ENCODE measurements at places on chromosomes 2 and 18.

- no peak for DNase-seq
Measured at GRCh38 chr18:74976331-74976909, 232.5 kb downstream of the PTGR3 start.

- no peak for DNase-seq
Measured at GRCh38 chr18:13416208-13416607, 197.6 kb downstream of the LDLRAD4 start.

- DNase-seq = no peak
Measured at GRCh38 chr2:128469875-128470274, 151.2 kb upstream of the HS6ST1 start.

GRCh38 chr2:217162533-217162932, 302.7 kb upstream of the TNP1 start:
- DNase-seq = peak; percentile 22

- no peak for DNase-seq
Measured at GRCh38 chr2:85288244-85288725, 39.5 kb downstream of the TGOLN2 start.

DNA sequence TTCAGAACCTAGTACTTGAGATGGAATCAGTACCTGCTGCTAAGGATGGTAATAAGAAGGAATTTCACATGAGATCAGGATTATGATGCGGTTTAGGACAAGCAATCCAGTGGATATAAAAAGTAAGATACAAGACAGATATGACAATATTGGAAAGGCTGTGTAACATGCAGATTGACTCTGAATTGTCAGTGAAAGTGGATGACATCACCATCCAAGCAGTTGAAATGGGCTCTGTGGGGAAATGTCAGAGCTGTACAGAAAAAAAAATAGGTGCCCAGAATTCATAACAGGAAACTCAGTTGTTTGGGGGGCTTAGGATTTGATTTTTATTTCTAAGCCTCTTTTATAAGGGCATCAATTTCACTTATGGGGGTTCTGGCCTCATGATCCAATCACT, 438.3 kb downstream of the SPAG16 start:
- DNase-seq = no peak

DNA sequence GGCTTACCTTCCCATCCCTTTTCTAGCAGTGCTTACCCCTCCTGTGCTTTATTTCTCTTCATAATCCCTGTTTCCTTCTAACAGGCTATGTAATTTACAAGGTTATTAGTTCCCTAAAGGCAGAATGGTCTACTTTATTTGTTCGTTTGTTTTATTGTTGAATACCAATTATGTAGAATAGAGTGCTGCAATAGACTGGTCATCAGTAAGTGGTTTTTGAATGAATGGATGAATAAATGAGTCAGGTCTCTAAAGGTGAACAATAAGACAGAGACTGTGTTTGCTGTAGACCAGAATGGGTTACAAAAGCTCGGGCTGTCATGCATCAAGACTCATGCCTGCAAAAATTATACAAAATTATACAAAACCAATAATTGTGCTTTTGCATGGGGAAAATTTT, 332.0 kb downstream of the IRS1 start:
- DNase-seq = no peak

- no peak for DNase-seq
Measured at GRCh38 chr18:2653467-2653866, 2.1 kb upstream of the SMCHD1 start.

- no peak for DNase-seq
Measured at GRCh38 chr2:26916128-26916692, 54.2 kb upstream of the MAPRE3 start.

DNA sequence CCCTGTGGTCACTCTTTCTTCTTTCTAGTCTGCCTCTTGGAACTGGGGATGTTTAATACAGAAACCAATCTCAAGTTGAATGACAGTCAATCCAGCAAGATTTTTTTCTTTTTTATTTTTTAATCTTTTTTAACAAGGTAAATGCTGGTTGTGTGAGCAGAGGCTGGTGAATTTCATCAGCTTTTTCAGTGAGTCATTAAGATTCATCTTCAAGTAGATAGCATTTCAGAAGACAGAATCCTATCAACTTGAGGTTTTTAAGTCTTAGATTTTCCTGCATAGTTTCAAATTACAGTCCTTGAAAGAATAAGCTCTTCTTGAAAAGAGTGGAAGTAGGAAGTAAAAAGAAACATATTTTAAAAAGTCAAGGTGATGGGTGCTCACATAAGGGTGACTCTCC, 12.4 kb downstream of the SLC8A1 start:
- no peak for DNase-seq

- no peak for DNase-seq
Measured at GRCh38 chr2:214184461-214184860, 226.4 kb upstream of the VWC2L start.

GRCh38 chr2:120684289-120685065, 51.2 kb upstream of the GLI2 start:
- no peak for DNase-seq

DNA sequence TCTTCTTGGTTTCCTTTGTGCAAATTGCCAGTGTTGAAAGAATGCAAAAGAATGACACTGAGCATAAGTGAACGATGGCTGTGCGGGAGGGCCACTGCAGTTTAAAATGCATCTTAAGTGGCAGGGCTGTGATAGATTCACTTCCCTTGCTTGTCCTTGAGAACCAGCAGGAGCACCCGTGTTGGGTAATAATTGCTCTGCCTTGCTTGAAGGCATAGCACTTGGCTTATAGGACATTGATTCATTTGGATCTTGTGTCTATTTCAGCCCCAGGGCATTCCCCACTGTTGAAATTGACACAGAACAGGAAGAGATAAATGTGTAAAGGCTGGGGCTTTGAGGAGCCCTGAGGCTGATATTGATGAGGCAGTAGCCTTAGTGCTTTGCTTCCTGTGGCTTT, 1003.7 kb upstream of the GYPC start:
- DNase-seq = peak; percentile 52

- DNase-seq = no peak
Measured at GRCh38 chr2:113141451-113141850, 14.1 kb downstream of the IL1RN start.

GRCh38 chr18:13361431-13361830, 142.9 kb downstream of the LDLRAD4 start:
- no peak for DNase-seq

GRCh38 chr2:230068016-230068650, 591 bp downstream of the SLC16A14 start:
- peak; percentile 94 for DNase-seq

DNA sequence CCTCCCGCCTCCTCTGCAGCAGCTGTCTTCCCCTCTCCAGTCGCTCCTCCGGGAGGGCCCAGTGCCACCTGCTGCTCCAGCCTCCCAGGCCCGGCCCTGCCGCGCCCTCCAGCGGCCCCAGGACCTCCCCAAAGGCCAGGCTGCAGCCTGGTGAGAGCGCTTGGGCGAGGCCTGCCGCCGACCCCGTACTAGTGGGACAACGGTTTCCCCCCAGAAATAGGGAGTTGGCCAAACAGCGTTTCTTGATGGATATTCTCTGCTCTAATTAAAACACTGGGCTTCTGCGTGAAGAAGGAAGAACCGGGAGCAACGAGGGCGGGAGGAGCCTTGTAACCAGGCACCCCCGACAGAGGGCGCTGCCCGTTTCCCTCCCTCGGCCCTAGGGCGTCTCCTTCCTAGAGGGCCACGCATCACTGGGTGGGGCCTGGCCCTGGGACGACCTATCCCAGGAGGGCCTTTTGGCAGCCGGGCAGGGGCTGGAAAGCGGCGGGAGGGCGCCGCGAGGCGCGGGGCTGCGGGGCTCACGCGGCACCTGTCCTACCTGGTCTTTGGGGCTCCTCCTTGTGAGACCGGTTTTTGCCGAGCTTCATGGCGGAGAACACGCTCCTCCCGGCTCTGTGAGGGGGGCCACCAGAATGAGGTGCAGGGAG, 25.4 kb upstream of the OTOF start:
- DNase-seq = peak; percentile 95

DNA sequence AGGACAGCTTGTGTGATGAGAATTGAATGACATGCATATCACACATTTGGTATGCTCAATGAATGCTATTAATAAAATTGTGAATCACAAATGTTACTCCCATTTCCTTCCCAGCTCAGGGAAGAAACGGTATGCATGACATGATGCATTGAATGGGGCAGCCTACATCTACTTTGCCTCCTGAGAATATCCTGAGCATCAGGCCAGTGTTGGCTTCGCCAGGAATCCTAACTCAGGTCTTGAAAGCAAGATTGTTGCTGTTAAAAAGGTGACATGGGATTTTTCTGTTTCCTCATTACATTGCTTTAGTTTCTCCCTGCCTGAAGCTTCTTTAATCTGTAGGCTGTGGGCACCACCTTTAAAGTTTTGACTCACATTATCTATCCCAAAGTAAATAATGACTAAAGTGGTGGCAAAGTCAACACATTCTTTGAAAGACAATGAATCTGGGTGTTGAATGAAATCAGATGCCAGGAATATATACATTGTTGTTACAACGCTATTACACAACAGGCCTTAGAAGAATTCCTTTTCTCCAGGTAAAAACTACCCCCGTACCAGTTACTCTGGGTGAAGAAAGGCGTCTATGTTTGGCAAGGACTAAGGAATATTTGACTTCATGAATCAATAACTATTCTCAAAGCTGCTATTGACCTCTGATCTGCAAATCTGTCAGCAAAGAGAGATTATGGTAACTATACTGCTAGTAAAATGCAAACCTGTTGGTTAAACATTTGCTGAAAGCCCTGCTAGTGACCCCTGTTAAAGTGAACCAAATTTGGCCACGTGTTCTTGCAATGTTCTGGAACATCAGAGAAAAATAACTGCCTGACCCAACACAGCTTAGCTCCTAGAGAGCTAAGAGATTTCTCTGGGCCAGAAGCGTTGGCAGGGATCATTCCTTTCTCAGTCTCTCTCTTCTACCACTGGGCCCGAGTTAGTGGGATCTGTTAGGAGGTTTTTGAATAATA, 30.5 kb upstream of the NEDD4L start:
- no peak for DNase-seq

DNA sequence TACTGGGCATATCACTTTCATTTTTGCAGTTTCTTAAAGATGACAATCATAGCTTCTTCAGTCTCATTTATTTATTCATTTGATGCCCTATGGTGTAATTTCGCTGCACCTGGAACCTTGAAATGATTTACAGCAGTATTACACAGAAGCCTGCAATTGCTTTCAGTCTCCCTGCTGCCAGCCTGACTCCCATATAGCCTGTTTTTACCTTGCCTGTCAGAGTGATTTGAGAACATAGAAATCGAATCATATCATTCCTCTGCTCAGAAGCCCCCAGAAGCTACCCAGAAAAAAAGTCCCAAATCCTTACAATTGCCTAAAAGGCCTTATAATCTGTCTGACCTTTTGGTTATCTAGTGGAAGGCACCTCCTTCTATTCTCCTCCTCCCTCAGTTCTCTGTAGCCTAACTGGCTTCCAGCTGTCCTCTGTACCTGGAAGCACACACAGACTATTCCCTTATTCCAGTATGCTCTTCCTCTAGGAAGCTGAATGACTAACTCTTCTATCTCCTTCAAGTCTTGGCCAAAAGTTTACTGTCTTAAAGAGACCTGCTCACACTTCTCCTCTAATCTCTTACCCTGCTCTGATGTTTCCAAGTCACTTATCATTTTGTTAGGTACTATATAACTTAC, 12.6 kb downstream of the SCN3A start:
- no peak for DNase-seq

- DNase-seq = peak; percentile 41
Measured at GRCh38 chr2:207251573-207252192, 85.9 kb upstream of the KLF7 start.

- no peak for DNase-seq
Measured at GRCh38 chr18:21205695-21206094, 36.3 kb upstream of the GREB1L start.

GRCh38 chr2:159201360-159202063, 85.0 kb downstream of the WDSUB1 start:
- no peak for DNase-seq

GRCh38 chr18:55501982-55502710, 85.8 kb downstream of the TCF4 start:
- DNase-seq = no peak

DNA sequence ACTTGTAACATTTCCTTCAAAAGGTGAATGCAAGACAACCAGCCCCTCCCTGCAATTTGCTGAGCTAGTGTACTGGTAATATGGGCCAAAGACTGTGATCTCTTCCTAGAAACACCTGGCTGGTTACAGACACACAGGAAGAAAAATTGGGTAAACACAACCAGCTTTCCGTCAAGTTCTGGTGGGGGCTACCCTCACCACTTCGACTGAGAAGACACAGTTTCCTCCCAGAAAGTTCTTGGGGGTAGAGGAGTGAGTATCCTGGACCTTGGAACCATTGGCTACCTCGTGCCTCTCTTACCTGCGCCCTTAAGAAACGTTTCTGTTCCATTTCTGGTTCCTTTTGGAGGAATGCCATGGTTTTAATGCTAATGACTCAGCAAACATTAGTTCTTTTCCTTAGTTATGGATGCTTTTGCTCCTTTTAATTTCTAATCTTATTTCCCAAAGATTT, 120.9 kb upstream of the DLX2 start:
- no peak for DNase-seq

- DNase-seq = no peak
Measured at GRCh38 chr2:235142601-235143000, 190.8 kb downstream of the SH3BP4 start.

DNA sequence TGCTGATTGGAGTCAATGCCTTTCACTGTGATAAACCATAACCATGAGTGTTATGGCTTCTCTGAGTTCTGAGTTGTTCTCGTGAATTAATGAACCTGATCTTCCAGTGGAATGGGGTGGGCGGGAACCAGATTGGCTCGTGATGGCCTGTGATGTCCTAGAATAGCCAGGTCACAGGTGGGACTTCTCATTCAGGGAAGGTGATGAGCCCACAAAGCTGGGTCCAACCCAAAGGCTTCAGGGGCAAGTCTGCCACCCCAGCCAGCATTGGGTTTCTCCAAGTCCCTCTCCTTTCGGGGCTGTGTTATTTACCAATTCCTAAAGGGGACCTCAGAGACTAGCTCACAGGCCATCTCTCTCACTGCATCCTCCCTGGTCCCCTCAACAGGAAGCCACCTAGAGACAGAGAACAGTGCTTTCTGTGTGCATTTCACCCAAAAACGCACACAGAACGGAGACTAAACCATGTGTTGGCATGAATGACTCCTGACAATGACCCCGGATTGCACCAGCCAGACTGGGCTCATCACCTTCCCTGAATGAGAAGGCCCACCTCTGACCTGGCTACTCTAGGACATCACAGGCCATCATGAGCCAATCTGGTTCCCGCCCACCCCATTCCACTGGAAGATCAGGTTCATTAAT, 85.5 kb downstream of the MALT1 start:
- DNase-seq = no peak

DNA sequence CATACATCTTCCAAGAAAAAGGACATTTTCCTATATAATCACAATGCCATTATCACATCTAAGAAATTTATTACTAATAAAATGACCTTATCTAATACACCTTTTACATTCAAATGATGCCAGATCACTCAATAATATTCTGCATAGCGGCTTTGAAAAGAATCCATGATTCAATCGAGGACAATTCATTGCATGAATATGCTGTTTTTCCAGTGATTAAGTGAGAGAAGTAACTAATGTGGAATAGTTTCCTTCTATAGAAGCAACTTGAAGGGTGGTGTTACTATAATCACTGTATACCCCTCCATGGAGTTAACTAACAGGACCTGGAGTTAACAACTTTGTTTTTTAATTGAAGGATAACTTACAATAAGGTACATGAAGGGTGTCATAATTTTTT, 9.1 kb downstream of the PLEK start:
- no peak for DNase-seq

- DNase-seq = no peak
Measured at GRCh38 chr18:23384778-23385736, 68.0 kb upstream of the RIOK3 start.

GRCh38 chr2:20349513-20349921, 1.1 kb downstream of the PUM2 start:
- no peak for DNase-seq

GRCh38 chr2:57990118-57990725, 56.4 kb upstream of the VRK2 start:
- no peak for DNase-seq

- no peak for DNase-seq
Measured at GRCh38 chr2:159545085-159545484, 71.3 kb downstream of the BAZ2B start.

Measured in retina (tissue), 1 donor.